Effector memory CD4-positive, alpha-beta T cell (primary cell): ENCODE measurements at places on chromosomes 7 and 10.
A peak's percentile ranks its signal among the peaks of the same experiment; 100 is the strongest.

- no peak for DNase-seq
These were observed 36.6 kb downstream of the ADCY1 start for GRCh38 chr7:45610660-45611299.

DNA sequence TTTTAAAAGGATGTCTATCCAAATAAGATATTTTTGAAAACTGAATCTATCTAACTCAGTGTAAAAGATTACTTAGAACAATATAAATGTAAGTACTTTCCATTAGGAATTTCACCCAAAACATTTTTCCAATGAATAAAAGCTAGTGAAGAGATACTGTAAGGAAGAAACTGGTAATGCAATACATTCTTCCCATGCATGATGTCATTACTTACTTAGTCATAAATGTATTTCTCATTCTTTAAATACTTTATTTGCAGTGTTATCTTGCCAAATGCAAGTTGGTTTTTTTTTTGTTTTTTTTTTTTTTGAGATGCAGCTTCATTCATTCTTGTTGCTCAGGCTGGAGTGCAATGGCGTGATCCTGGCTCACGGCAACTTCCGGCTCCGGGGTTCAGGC is 265.6 kb downstream of the PHF14 start:
- DNase-seq, result no peak

GRCh38 chr10:109835257-109835656 is 88.1 kb downstream of the XPNPEP1 start:
- DNase-seq, result no peak

GRCh38 chr10:89837165-89838043 is 136.0 kb downstream of the KIF20B start:
- DNase-seq, result peak; percentile 5

- DNase-seq, result no peak
These were observed 15.6 kb upstream of the DGKI start for GRCh38 chr7:137862358-137862757.

- DNase-seq, result no peak
These were observed 34.1 kb downstream of the DAGLB start for GRCh38 chr7:6413637-6414036.
